Substantia nigra (tissue), 51 donors: ENCODE measurements at places on chromosomes 2 and 18.

DNA sequence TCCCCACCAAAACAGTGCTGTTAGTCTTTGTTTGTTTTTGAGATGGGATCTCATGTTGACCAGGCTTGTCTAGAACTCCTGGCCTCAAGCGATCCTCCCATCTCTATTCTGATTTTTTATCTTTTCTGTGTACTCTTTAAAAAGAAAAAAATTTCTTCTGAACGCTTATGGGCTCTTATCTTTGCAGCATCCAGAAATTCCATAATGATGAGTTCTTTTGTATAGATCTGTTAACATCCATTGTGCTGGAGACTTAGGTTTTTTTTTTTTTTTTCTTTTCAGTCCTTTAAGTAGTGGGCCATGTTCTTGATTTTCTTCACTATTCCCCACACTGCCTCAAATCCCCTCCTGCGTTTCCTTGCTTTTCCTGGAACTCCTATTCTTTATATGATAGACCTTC is 31.0 kb downstream of the RBBP8 start:
- no peak for DNase-seq

GRCh38 chr2:85551698-85552678 is 9.3 kb downstream of the GGCX start:
- DNase-seq = peak; percentile 71

- DNase-seq = no peak
These were observed 19.4 kb downstream of the PPP1R1C start for GRCh38 chr2:182004945-182005520.

GRCh38 chr18:13726972-13727331 is 479 bp downstream of the RNMT start:
- peak; percentile 27 for DNase-seq

- no peak for DNase-seq
These were observed 14.2 kb upstream of the ANKRD44 start for GRCh38 chr2:197324801-197325200.

- DNase-seq = no peak
These were observed 264.4 kb downstream of the MTX2 start for GRCh38 chr2:176533505-176534193.

GRCh38 chr18:59155153-59155552 is 15.5 kb downstream of the SEC11C start:
- no peak for DNase-seq

- DNase-seq = no peak
These were observed 151.4 kb downstream of the LRRTM1 start for GRCh38 chr2:80153151-80153550.

DNA sequence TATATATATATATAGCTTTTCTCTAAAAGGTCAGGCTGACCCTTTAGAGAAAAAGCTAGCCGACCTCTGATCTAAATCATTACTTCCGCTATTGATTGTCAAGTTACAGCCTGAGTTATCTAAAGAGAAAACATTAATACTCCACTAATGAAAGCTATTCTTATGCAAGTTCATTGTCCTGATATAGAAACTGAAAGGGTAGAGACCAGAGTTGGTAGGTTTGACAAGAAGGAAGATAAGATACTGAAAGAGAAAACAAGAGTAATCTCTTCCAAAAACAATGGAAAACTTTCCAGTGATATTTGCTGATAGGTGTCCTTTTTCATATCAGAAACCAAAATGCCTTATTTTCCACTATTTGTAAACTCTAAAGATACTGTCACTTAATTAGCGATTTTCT is 62.8 kb upstream of the SLC39A10 start:
- DNase-seq = no peak

DNA sequence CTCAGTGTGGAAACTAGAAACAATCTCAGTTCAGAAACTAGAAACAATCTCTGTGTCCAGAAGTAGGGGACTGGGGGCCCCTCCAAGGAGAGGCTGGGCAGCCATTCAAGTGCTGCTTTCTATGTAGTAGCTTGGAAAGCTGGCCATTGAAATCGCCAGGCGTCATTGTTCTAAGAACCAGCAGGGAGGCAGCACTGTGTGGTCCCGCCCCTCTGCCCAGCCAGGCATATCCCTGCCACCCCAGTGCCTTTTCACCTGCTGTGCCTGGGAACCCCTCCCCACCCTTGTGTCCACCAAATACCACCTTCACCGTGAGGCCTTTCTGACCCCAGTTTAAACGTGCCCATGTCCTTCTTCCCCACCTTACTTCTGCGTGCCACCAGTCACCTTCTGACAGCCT is 221.6 kb downstream of the GBX2 start:
- no peak for DNase-seq

DNA sequence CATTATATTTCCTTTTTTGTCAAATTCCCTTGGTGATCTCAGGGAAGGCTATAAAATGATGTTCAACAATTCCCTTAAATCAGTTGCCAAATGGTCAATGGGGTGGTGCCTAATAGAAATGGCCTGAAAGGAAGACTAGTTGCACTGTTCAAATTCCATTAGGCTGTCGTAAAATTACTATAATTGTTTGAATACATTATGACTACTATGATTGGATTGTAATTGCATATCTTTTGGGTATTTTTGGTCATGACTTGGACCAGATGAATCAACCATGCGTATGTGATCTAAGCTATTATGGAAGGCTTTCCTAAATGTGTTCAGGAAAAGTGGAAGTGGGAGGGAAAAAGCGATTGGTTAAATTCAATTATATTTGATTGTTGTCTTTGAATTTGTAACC is 41.3 kb upstream of the KCNE4 start:
- no peak for DNase-seq

DNA sequence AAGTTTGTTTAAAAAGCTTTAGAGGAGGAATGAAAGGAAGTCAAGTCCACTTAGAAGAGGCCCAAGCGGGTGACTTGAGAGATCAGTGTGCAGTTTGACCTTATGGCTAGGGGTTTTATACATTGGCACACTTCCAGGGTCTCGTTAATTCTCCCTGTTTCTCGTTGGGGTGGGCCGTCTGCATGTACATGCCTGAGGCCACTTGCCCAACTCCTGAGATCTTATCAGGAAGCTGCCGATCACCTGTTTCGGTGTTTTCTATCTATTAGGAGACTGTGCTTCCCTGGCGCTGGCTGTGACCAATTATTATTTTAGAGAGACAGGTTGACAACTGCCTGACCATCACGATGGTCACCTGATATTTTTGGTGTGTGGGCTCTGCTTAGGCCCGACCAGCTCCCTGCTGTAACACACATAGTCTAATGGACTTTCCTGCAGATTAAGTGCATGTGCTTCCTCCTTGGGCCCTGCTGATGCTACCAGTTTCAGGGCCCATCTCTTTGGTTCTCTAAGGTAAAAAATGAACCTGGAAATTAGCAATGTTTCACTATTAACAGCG is 31.0 kb upstream of the MSH6 start:
- DNase-seq = peak; percentile 6

GRCh38 chr18:10247021-10247741 is 207.3 kb upstream of the APCDD1 start:
- no peak for DNase-seq

DNA sequence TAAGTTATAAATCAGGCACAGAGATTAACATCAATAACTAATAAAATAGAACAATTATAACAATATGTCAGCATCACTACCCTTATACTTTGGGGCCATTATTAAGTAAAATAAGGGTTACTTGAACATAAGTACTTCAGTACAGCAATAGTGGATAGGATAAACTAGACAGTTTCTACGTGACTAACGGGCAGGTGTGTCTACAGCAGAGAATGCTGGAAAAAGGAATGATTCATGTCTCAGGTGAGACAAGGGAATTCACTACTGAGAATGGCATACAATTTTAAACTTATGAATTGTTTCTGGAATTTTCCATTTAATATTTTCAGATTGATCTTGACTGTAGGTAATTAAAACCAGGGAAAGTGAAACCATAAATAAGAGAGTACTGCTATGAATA is 5.5 kb downstream of the WDR75 start:
- DNase-seq = no peak

DNA sequence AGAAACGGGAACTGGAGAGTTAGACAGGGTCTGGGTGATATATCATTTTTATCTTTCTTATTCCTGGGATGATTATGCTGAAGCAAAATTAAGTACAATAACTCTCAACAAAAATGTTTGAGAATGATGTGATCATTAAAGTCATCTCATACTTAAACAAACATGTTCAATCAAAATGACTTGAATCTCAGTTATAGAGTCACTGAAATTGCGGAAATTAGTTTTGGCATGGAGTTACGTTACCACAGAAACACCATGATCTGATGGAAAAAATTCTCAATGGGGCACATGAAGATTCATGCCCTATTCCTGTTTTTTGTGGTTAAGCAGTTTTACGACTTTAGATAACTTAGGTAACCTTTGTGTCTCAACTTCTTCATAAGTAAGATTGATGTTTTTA is 757.7 kb downstream of the EPHA4 start:
- no peak for DNase-seq

DNA sequence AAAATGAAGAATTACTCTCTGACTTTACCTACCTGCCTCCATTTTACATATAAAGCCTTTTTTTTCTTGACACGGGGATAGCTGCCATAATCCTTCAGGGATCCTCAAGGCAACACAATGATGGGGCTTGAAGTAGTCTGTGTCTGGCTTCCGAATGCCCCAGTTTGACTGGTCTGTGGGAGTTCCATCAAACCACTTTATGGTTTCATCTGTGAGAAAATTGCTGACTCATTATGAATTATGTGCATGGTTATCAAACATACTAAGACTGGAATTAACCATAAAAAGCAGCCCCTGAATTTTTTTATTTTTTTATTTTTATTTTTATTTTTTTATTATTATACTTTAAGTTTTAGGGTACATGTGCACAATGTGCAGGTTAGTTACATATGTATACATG is 117.5 kb downstream of the PLA2R1 start:
- no peak for DNase-seq

DNA sequence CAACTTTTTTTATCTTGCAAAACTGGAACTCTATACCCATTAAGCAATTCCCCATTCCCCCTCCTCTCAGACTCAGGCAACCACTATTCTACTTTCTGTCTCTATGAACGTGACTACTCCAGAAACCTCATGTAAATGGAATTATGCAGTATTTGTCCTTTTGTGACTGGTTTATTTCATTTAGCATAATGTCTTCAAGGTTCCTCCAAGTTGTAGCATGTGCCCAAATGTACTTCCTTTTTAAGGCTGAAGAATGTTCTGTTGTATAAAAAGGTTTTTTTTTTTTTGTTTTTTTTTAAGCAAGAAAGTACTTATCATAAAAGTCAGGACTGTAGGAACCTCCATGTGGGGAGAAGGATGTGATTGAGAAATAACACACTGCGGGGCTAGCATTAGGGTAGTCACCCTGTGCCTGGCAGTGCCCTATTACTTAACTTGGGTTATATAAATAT is 262.9 kb upstream of the FBXO11 start:
- DNase-seq = no peak

DNA sequence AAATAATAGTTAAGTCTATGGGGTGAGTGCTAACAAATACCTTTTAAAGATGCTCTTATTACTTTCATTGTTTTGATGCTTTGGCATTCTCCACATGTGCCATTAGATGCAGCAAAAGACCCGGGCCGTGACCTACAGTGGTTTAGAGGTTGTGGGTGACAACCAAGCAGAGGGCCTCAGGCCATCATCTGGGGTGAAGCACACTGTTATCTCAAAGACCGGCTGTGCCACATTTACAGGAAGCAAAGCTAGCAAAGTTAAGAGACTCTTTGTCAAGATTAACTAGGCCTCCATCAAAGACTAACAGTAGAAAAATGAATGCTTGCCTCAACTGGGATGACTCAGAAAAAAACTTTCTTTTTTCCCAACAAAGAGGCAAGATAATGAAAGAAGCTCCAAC is 695.3 kb downstream of the SATB2 start:
- DNase-seq = no peak

DNA sequence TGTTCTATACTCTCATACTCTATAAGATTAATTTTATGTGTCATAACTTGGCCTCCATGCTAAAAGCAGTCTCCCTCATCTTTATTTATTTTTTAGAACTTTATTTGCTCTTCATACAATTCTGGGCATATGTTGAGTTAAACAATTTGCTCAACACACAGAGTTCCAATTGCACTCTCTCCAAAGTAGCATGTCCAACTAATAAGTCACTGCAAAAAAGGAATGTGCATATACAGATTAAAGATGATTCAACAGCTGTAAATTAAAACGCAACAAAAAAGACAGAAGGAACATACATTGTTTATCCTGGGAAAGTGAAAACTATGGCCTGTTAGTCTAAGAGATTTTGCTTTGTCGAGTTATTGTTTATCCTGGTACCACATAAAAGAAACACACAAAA is 277.7 kb upstream of the ACVR2A start:
- DNase-seq = no peak

DNA sequence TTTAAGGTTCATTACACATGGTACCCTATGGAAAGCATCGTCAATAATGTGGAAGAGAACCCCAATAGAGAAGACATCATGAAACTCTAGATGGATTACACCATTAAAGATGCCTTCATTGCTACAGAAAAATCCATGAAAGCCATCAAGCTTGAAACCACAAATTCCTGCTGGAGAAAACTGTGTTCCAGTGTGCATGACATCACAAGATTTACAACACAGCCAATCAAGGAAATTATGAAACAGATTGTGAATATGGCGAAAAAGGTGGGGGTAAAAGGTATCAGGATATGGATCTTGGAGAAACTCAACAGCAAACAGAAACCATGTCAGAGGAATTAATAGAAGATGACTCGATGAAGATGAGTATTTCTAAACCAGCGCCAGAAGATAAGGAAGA is 200.0 kb downstream of the SLC4A10 start:
- no peak for DNase-seq

DNA sequence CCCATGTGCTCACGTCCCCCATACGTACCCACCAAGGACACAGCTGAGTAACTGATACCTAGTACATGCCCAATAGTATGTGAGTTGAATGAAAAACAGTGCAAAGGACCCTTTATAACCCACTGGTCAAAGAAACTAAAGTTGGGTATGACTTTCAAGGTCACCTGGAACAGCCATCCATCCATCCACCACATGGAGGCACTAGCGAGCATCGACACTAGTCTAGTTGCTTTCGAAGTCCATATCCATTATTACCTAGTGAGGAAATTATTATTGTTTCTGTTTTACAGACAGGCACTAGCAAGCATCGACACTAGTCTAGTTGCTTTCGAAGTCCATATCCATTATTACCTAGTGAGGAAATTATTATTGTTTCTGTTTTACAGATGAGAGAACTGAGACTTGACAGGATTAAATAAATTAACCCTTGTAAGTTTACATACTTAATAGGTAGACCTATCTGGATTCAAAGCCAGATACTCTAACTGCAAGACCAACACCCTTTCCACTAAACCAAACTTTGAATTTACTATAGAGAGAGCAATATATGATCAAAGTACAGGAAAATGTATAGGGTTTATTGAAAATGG is 233.7 kb downstream of the METTL4 start:
- DNase-seq = no peak

GRCh38 chr2:44470151-44470550 is 108.4 kb downstream of the CAMKMT start:
- no peak for DNase-seq

- no peak for DNase-seq
These were observed 49.6 kb upstream of the ITSN2 start for GRCh38 chr2:24409700-24410556.

- no peak for DNase-seq
These were observed 11.1 kb upstream of the KIDINS220 start for GRCh38 chr2:8848328-8849100.
